ENCODE measurements at places on chromosomes 11 and 22. TPM values are rescaled to one million over a fixed set of nuclear protein-coding genes. Genes with fewer than 3 reads are reported as not detected.

DNA sequence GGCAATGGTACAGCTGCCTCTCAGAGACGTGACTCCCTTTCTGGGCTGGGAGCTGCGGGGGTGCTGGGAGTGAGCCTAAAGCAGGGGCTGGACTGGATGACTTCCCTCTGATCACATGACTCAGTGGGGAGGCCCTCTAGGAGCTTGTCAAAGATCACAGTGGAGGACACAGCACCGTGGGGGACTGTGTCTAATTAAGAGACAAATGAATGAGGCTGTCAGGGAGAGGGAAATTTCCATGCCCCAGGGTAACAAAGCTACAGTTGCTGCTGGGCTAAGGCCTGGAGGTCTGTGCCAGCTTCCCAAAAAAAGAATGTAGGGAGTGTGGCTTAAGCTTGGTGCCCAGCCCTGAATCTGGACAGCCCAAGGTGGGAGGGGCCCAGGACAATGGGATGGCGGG is 262.8 kb upstream of the PLET1 start:
- no peak for DNase-seq

DNA sequence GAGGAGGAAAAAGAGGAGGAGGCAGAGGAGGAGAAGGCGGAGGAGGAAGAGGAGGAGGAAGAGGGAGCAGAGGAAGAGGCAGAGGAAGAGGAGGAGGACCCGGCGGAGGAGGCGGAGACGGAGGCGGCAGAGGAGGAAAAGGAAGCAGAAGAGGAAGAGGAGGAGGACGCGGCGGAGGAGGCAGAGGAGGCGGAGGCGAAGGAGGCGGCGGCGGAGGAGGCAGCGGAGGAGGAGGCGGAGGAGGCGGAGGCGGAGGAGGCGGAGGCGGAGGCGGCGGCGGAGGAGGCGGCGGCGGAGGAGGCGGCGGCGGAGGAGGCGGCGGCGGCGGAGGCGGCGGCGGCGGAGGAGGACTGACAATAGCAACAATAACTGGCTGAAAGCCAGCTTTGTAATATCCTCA is 616.6 kb downstream of the TBC1D22A start:
- no peak for DNase-seq

GRCh38 chr11:76086743-76087635 is 119.3 kb downstream of the WNT11 start:
- no peak for DNase-seq

- peak; percentile 47 for DNase-seq
These were observed 34.1 kb downstream of the CD44 start for GRCh38 chr11:35173011-35173511.

GRCh38 chr11:102345904-102346303 is 1.1 kb upstream of the BIRC2 start:
- DNase-seq: no peak

- peak; percentile 31 for DNase-seq
These were observed 35.8 kb downstream of the NRXN2 start for GRCh38 chr11:64687204-64687603.

- no peak for DNase-seq
These were observed 1.2 kb upstream of the TECTA start for GRCh38 chr11:121099885-121100284.

GRCh38 chr11:8665222-8665621 is 17.2 kb downstream of the TRIM66 start:
- no peak for DNase-seq

Gene IL17REL
- not detected for total RNA-seq

GRCh38 chr11:126863294-126863997 is 137.1 kb downstream of the KIRREL3 start:
- DNase-seq: no peak

DNA sequence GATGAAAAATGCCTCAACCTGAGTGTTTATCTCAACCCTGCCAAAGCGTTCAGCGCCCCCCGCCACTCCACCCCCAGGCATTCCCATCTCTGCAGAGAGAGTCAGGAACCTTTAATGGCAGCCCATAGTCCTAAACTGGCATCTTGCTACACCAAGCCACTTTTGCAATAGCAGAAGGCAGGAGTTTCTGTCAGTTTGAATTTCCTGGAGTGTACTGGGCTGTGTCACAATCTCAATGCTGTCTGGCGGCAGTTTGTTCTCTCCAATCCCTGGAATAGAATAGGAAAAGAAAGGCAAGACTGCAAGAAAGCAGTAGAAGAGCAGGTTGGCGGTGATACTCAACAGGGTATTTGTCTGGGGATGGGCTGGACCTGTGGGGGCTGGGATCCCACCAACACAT is 32.9 kb upstream of the FLI1 start:
- DNase-seq: no peak

Gene KIAA1671
- 52.7 TPM for total RNA-seq

- no peak for DNase-seq
These were observed 1.5 kb downstream of the HSPA8 start for GRCh38 chr11:123060277-123061000.

Gene PRCP
- 39.6 TPM for total RNA-seq

Gene TMEM45B
- total RNA-seq: not detected

Gene SAA4
- total RNA-seq: not detected

Gene ACR
- 2.2 TPM for total RNA-seq

Gene DDX25
- total RNA-seq: not detected

Gene PRG3
- total RNA-seq: not detected

DNA sequence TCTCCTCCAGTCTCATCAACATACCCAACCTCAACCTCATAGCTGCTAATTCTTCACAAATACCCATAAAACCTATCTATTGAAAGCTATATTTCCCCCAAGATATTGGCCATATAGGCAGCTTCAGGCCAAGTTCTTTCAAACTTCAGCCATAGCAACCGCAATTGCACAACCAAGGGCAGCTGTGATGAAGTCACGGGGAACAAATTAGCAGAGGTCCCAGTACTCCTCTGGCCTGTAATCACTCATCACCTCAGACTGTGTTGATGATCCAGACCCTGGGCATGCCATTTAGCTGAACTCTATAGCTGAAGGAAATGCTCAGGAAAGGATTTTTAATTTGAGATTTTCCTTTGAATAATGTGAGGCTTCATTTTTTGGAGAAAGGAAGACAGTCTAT is 84.1 kb downstream of the SLC1A2 start:
- no peak for DNase-seq

DNA sequence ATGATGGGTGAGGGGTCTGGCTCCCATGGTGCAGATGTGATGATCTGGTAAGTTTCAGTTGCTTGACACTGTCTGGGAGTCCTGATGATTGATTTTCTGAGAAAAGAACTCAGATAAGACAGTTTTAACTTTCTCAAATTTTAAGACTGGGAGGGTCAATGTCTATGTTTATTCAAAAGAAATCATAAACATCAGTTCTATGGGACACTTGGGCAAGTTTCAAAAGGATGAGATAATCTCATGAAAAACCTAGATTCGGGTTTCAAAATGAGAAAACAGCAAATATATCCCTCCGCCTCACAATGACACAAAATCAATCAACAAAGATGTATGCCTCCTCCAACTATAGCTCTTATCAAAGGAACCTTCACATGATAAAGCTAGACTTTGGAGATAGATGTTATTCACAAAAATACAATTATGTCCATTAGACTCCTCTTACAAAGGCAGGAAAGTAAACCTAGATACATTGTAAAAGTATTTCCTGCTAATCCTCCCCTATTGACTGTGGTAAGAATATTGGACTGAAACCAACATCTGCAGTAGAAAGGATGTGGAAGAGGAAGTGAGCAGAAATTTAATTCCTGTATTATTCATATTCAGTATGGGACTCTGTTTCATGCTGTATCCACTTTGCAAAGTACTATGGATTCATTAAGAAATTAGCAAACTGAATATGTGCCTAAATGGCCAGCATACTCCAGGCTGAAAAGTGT is 21.6 kb downstream of the SVIP start:
- no peak for DNase-seq

- DNase-seq: no peak
These were observed 129.4 kb downstream of the CCDC34 start for GRCh38 chr11:27233654-27234042.

Gene RNF214
- 13.2 TPM for total RNA-seq

DNA sequence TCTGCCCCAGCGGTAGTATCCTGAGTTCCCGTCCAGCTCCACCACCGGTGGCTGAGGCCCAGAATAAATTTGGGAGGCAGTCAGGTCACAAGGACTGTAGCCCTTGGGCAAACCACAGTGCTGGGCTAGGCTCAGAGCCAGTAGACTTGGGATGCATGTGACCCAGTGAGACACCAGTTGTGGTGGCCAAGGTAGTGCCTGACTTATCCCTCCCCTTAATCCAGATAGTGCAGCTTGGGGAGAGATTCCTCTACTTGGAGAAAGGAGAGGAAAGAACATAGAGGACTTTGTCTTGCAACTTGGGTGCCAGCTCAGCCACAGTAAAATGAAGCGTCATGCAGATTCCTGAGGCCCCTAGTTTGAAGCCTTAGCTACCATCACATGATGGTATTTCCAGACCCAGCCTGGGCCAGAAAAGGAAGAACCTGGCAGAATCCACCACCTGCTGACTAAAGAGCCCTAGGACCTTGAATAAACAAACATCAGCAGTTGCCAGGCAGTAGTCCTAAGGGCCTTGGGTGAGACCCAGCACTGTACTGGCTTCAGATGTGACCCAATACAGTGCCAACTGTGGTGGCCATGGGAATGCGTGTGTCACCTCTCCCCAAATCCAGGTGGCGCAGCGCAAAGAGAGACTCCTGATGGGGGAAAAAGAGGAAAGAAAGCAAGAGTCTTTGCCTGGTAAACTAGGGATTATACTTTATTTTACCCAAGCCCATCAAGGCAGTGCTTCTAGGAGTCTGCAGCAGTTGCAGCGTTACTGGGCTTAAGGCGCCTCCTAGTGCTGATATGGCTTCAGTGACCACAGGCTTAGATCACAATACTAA is 17.0 kb upstream of the DDX10 start:
- DNase-seq: peak; percentile 53

DNA sequence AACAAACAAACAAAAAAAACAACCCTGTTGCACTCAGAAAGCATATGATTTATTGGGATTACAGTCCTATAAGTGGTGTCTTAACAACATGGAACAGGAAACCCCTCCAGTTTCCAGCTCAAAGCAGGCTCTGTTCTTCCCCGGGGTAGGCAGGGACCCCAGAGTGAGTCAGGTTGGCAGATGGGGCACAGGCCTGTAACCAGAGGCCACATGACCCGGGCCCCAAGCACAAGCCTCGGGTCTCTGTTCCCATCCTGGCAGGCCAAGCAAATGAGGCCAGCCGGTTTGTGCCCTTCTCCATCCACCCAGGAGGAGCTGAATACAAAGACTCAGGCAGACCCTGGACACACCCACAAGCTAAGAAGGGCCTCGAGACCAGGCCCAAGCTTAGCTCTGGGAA is 75.8 kb downstream of the NAT10 start:
- DNase-seq: no peak

Gene MTA2
- total RNA-seq: 89.6 TPM

DNA sequence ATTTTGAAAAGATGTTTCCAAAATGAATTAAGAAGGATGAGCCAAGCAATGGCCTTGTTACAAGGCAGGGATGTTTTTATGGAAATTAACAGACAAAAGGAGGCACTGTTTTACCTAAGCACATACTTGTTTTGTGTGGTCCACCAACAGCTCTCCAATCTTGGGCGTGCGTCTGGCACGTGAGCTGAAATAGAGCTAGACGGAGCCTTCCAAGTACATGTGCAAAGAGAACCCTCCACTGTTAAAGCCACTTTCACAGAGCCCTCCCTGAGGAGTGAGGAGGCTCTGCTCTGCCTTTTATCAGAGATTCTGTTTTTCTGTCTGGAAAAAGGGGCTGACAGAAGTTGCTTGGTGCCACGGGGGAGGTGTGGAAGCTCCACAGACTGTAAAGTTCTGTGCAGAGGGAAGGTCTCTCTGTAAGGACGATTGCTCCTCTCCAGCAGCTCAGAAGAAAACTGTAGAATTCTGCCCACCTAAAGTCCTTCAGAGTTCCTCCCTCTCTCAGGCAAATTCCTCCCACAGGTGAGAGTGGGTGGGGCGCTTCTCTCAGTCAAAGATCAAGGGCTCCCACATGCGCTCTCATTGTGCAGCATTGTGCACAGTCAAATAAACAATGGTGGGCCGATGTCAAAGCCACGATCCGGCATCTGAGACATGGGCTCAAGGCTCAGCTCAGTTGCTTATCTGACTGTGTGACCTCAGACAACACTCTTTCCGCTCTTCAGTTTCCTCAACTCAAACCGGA is 92.6 kb upstream of the CSNK2A3 start:
- DNase-seq: no peak

DNA sequence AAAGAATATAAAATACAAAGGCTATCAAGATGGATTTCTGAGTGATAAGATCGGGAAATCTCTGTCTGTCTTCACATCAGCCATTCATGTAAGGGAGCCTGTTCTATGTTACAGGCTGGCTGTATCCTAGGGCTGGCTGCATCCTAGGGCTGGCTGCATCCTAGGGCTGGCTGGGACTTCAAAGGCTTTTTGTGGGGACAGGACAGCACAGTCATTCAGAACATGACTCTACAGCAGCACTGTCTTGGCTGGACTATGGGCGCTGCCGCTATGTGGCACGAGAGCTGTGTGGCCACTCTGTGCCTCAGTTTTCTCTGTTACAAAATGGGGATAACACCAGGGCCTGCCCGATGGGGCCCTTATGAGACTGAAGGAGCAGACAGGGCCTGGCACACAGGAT is 10.2 kb downstream of the ADAMTS8 start:
- DNase-seq: no peak

DNA sequence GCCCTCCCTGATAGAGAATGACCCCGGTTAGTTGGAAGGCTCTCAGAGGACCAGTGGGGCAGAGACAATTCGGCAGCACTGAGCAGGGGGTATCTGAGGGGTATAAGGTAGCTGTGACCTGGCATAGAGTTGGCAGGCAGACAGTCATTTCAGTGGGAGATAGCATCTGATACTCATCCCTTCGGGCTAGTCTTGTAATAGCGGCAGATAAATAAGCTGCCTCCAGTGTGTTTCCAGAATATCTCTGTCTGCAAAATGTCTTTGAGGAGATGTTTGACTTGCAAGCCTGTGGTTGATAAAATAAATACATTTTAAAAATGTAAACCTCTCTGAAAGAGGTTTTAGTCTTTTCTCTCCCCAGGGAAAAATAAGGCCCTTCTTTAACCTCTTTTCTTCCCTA is 54.2 kb downstream of the TEAD1 start:
- DNase-seq: no peak

Gene CRYBB1
- 0.84 TPM for total RNA-seq

GRCh38 chr22:46353483-46354105 is 18.1 kb downstream of the TRMU start:
- DNase-seq: no peak

Gene MMP27
- total RNA-seq: 0.78 TPM

DNA sequence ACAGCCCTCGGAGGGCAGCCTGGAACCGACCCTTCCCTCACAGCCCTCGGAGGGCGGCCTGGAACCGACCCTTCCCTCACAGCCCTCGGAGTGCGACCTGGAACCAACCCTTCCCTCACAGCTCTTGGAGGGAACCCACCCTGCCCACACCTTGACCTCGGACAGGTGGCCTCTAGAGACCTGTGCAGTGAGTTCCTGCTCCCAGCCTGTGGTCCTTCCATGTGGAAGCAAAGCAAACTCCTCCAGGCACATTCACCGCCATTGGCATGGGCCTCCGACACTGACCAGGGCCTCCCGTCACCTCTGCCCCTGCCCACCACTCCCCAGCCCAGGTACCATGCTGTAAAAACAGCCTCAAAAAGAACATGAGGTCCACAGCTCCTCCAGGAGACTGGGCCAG is 272.1 kb downstream of the BRD1 start:
- no peak for DNase-seq
